ENCODE measurements at places on chromosomes 2 and 18.
A peak's percentile ranks its signal among the peaks of the same experiment; 100 is the strongest.

DNA sequence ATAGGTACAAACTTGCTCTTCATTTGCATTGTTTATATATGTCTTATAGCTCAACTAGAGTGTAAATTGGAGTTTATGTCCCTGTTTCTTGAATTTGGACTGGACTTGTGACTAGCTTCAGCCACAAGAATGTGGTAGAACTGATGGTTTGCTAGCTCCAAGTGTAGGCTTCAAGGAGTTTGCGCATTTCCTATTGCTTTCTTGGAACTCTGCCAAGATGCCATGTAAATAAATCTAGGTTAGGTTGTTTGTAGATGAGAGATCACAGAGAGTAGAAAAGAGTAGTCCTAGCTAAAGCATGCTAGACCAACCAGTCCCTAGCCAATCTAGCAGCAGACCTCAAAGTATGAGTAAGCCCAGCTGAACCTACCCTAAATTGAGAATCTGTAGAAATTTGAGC is 183.0 kb upstream of the CYP26B1 start:
- DNase-seq, result no peak

DNA sequence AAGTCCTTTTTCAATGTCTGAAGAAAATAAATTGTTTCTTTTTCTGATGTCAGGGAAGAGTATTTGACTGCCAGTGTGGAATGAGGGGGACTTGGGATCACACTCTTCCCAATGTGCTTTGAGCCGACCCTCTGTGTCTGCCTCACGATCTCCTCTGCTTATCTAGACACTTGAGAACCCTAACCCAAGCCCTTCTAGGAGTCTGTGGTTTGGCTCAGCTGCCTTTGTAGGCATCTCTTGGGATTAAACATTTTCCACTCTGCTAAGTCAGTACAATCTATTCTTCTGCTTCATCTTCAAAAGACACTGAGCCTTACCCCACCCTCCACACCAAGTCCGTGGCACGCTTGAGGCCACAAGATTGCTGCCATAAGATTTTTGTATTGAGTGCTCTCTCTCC is 19.4 kb downstream of the FAM110C start:
- no peak for DNase-seq

GRCh38 chr2:224802407-224802806 is 86.2 kb upstream of the CCDC195 start:
- no peak for DNase-seq

DNA sequence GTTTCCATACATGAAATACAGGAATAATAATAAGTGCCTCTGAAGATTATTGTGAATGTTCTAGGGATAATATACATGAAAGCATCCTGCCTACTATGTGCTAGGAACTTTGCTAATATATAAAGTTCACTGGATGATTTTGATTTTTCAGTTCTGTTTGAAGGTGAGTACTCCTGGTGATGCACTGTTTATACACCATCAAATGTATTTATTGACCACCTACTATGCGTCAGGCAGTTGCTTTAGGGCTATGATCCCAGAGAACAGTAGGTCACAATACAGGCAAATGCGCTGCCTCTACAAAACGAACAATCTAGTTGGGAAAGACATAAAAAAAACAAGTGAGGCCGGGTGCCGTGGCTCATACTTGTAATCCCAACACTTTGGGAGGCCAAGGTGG is 10.7 kb downstream of the TXNDC9 start:
- DNase-seq, result no peak

DNA sequence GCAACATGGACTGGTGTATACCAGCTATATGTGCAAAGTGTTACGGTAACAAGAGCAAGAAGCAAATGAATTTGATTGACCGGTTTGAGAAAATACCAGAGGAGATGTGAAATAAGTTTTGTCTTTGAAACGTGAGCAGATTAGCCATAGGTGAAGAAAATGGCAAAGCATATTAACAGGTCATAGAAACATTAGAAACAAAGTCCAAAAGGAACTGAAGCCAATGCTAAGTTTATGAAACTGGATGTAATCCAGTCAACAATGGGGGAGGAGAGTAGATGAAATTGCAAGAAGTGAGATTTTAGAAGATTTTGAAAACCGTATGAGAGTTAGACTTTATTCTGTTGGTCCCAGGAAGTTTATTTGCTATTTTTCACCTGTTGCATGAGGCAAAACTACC is 1315.4 kb upstream of the CHAC2 start:
- DNase-seq, result no peak

GRCh38 chr18:41458376-41458775 is 496.7 kb upstream of the PIK3C3 start:
- DNase-seq, result no peak

GRCh38 chr18:24075767-24076597 is 61.4 kb downstream of the TTC39C start:
- peak; percentile 88 for DNase-seq

DNA sequence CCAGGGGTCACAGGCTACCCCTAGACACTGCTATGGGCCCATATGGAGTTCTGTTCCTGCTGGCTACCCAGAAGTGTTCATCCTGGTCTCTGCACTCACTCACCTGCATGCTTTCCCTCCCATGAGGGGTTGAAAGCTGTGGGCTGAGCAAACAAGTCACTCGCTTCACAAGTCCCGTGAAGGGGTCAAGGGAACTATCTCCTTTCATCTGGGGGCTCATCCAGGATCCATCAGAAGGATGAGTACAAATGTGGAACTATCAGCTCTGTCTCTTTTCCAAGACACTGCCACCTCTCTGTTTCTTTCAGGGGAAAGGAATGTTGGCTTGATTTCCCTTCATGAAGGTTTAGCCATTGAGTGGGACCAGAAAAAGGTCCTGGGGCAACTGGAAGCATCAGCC is 21.7 kb downstream of the SULT1C4 start:
- DNase-seq, result no peak

DNA sequence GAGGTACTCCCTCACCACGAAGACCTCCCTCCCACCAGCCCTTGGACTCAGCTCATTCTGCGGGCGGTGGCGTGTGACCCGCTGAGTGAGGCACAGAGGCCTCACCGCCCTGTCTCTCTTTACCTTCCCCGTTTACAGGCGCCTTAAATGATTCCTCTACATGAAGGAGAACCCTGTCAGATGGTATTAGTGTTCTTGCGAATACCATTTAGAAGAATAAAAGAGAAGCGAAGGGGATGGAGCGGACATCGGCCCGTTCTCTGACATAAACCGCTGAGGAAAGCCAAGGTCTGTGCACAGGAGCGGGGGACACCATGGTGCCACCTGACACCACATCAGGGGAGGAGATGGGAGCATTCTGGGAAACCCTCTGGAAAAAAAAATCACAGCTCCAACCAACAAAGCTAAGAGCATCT is 179.8 kb downstream of the HDAC4 start:
- DNase-seq, result no peak

- DNase-seq, result peak; percentile 66
Observed at GRCh38 chr18:9095297-9096006, 7.0 kb upstream of the NDUFV2 start.

DNA sequence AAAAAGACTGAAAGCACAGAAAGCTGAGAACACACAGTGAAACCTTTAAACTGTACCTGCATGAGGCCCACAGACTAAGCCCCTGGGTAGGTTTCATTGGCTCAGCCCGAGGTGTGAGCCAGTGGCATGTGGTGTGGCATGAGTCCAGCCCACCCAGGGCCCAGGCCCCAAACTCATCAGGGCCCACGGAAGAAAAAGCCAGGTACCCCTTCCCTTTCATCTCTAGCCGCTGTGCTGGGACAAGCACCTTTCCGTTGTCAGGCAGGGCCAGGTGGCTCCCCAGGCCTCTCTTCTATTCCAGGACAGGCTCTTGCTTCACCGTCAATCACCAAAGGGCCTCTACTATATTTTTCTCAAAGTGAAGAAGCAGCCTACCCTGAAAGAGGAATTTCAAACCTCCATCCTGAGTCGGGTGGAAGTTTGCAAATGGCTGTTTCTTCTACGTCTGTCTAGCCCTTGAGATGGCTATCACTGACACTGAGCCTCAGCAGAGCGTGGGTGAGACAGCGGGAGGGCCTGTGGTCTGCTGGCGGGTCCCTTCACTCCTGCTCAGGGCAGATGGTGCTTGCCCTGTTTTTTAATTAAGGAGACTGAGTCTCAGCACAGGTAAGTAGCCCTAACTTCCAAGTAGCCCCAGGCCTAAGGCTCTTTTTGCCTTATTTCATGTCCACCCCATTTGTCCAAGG is 8.6 kb downstream of the DNAJB2 start:
- no peak for DNase-seq

- no peak for DNase-seq
Observed at GRCh38 chr18:10804126-10804525, 278.3 kb downstream of the NAPG start.
